ENCODE measurements at places on chromosomes 3 and 15. TPM values are rescaled to one million over a fixed set of nuclear protein-coding genes. Genes with fewer than 3 reads are reported as not detected.

The AGBL1 gene
- not detected for total RNA-seq

The SCN5A gene
- 1.6 TPM for total RNA-seq

The SLCO2A1 gene
- 0.16 TPM for total RNA-seq

The CPNE9 gene
- total RNA-seq: not detected

The IL17RB gene
- total RNA-seq: not detected

The NPHP3 gene
- 25.8 TPM for total RNA-seq

The HCN4 gene
- total RNA-seq: not detected

The CACNA1D gene
- total RNA-seq: not detected

The CIDEC gene
- total RNA-seq: not detected

The LZTFL1 gene
- total RNA-seq: 19.0 TPM

GRCh38 chr3:126486360-126486847 is 10.7 kb upstream of the ZXDC start:
- no peaks in the 10 kb centered on the region for H3K27me3 ChIP-seq
- no peak for DNase-seq

- H3K27ac ChIP-seq: no peak overlapping the region
- H3K4me1 ChIP-seq: peaks cover 46% of the 10 kb centered on the region
- H3K27me3 ChIP-seq: no peaks in the 10 kb centered on the region
- no peak for DNase-seq
- H3K4me3 ChIP-seq: no peak overlapping the region
Measured at GRCh38 chr15:95281470-95281869, 1049.0 kb upstream of the NR2F2 start.

GRCh38 chr3:52934630-52935530 is 37.5 kb upstream of the STIMATE start:
- H3K27me3 ChIP-seq: no peaks in the 10 kb centered on the region
- no peak overlapping the region for H3K4me3 ChIP-seq
- no peaks in the 10 kb centered on the region for H3K4me1 ChIP-seq
- no peak overlapping the region for H3K27ac ChIP-seq

GRCh38 chr3:9944271-9944670 is 7.9 kb downstream of the PRRT3 start:
- H3K4me1 ChIP-seq: peaks cover 20% of the 10 kb centered on the region

GRCh38 chr3:58032186-58032585 is 24.0 kb downstream of the FLNB start:
- peaks cover 19% of the 10 kb centered on the region for H3K4me1 ChIP-seq
- DNase-seq: no peak
- no peak overlapping the region for H3K4me3 ChIP-seq
- H3K36me3 ChIP-seq: peaks cover 35% of the 10 kb centered on the region
- H3K27me3 ChIP-seq: no peaks in the 10 kb centered on the region

DNA sequence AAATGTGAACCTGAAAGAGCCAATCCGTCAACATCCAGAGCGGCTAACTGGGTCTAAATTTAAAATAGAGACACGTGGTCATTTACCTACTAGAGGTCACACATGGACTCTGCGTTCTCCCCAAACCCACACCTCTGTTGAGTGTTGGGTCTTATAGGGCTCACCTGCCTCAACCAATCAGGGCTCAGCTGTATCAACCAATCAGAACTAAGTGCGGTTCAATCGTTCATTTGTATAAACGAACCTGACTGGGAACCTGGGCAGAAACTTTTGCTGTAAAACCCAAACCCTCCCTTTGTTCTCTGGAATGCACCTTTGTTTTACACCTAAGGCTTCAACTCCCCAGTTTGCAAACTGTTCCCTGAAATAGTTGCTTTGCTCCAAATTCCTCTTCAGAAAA is 8.9 kb downstream of the DNAAF4 start:
- DNase-seq: no peak
- no peaks in the 10 kb centered on the region for H3K36me3 ChIP-seq
- H3K4me1 ChIP-seq: 0 out of 2 replicates have a peak, but pooled peaks cover 3% of the 10 kb centered on the region
- H3K27ac ChIP-seq: no peak overlapping the region

DNA sequence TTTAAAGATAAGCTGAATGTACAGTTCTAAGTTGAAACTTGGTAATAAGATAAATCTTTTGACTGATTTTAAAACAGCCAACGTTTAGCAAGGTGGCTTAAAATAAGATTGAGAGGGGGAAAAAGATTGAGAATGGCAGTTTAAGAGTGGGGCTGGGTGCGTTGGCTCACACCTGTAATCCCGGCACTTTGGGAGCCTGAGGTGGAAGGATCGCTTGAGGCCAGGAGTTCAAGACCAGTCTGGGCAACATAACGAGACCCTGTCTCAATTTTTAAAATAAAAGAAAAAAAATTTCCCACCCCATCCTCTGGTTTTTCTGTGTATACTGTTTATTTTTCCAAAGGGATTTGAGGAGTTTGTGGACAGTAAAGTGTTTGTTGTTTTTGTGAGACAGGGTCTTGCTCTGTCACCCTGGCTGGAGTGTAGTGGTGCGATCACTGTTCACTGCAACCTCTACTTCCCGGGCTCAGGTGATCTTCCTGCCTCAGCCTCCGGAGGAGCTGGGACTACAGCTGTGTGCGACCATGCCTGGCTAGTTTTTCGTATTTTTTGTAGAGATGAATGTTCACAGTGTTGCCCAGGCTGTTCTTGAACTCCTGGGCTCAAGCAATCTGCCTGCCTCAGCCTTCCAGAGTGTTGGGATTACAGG is 3.0 kb downstream of the MAPK6 start:
- no peak for DNase-seq
- H3K36me3 ChIP-seq: peaks cover 9% of the 10 kb centered on the region
- H3K27me3 ChIP-seq: no peaks in the 10 kb centered on the region

DNA sequence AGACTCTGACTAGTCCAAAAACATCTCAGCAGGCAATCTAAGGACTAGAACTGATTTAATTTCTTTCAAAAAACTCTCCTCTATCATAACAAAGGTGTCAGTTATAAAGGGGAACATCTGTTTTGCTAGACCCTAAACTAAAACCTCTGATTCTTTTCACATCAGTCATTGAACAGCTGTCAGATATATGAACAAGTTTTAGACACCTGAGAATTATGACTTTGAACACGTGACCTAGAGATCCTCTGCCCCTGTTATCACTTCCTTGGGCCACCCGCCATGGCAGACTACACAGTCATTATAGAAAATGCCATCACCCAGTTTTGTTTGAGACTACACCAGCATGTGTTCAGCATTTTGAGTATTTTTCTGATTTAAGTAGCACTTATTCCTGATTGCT is 282.3 kb upstream of the TBL1XR1 start:
- H3K27ac ChIP-seq: no peak overlapping the region
- no peaks in the 10 kb centered on the region for H3K27me3 ChIP-seq
- no peak for DNase-seq
- H3K4me3 ChIP-seq: no peak overlapping the region
- H3K4me1 ChIP-seq: peaks cover 24% of the 10 kb centered on the region

GRCh38 chr3:49023775-49024174 is 1.9 kb downstream of the NDUFAF3 start:
- no peaks in the 10 kb centered on the region for H3K27me3 ChIP-seq
- H3K36me3 ChIP-seq: peaks cover 73% of the 10 kb centered on the region
- peaks cover 32% of the 10 kb centered on the region for H3K4me1 ChIP-seq
- no peak overlapping the region for H3K4me3 ChIP-seq
- DNase-seq: no peak
- no peak overlapping the region for H3K27ac ChIP-seq

- no peaks in the 10 kb centered on the region for H3K36me3 ChIP-seq
- H3K4me1 ChIP-seq: no peaks in the 10 kb centered on the region
- no peak within 1 kb of the TSS for H3K4me3 ChIP-seq
- H3K27ac ChIP-seq: no peak within 1 kb of the TSS
- H3K27me3 ChIP-seq: peaks cover 41% of the 10 kb centered on the region
Measured at GRCh38 chr3:49869525-49870126, at the start of gene CAMKV. Gene CAMKV, minus strand, starts transcription at chr3:49869906. Its CDS starts 7,518 bp downstream, at chr3:49862388.

DNA sequence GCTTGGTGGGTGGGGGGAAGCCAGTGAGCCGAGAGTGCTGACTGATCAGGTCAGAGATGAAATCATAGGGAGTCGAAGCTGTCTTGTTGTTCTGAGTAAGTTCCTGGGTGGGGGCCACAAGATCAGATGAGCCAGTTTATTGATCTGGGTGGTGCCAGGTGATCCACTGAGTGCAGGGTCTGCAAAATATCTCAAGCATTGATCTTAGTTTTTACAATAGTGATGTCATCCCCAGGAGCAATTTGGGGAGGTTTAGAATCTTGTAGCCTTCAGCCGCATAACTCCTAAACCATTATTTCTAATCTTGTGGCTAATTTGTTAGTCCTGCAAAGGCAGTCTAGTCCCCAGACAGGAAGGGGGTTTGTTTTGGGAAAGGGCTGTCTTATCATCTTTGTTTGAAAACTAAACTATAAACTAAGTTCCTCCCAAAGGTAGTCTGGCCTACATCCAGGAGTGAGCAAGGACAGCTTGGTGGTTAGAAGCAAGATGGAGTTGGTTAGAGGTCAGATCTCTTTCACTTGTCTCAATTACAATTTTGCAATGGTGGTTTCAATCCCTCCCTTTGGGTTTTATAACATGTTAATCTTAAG is 18.7 kb upstream of the MTMR14 start:
- H3K4me1 ChIP-seq: no peaks in the 10 kb centered on the region
- no peak for DNase-seq
- no peak overlapping the region for H3K4me3 ChIP-seq
- H3K27me3 ChIP-seq: peaks cover 6% of the 10 kb centered on the region
- H3K27ac ChIP-seq: no peak overlapping the region

GRCh38 chr15:44798826-44799225 is 62.5 kb downstream of the TRIM69 start:
- no peaks in the 10 kb centered on the region for H3K36me3 ChIP-seq
- no peak overlapping the region for H3K4me3 ChIP-seq
- H3K27me3 ChIP-seq: no peaks in the 10 kb centered on the region
- no peak overlapping the region for H3K27ac ChIP-seq
- H3K4me1 ChIP-seq: no peaks in the 10 kb centered on the region

DNA sequence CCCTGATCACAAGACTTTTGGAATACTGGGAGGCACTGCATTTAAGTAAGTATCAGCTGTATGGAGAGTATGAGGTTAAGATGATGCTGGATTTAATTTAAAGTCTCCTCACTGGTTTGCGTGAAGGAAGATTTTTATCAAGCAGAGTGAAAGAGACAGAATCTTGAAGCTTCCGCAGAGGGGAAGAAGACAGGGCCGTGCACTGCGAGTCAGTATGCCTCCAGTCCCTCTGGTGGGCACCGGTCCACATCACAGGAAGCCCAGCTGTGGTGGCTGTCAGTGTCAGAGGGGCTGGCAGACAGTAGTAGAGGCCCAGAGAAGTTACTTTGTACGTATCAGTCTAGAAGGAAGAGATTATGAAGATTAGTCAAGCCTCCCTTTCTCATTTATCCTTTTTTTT is 379.0 kb upstream of the TPRG1 start:
- no peak overlapping the region for H3K4me3 ChIP-seq
- H3K4me1 ChIP-seq: peaks cover 31% of the 10 kb centered on the region
- no peaks in the 10 kb centered on the region for H3K27me3 ChIP-seq
- DNase-seq: no peak
- no peak overlapping the region for H3K27ac ChIP-seq
- H3K36me3 ChIP-seq: peaks cover 29% of the 10 kb centered on the region

All from SJSA1 (cell line).